ENCODE measurements at places on chromosomes 3 and 15. TPM values are rescaled to one million over a fixed set of nuclear protein-coding genes. Genes with fewer than 3 reads are reported as not detected.

- no peaks in the 10 kb centered on the region for H3K36me3 ChIP-seq
- DNase-seq = no peak
- no peak overlapping the region for H3K4me3 ChIP-seq
- no peak overlapping the region for H3K27ac ChIP-seq
- no peaks in the 10 kb centered on the region for H3K4me1 ChIP-seq
Observed at GRCh38 chr3:55044486-55044885, 116.6 kb upstream of the LRTM1 start.

- H3K4me3 ChIP-seq = no peak overlapping the region
- H3K27me3 ChIP-seq = no peaks in the 10 kb centered on the region
- H3K4me1 ChIP-seq = no peaks in the 10 kb centered on the region
- no peak overlapping the region for H3K27ac ChIP-seq
- H3K36me3 ChIP-seq = no peaks in the 10 kb centered on the region
Observed at GRCh38 chr3:155097009-155097349, 16.9 kb downstream of the MME start.

DNA sequence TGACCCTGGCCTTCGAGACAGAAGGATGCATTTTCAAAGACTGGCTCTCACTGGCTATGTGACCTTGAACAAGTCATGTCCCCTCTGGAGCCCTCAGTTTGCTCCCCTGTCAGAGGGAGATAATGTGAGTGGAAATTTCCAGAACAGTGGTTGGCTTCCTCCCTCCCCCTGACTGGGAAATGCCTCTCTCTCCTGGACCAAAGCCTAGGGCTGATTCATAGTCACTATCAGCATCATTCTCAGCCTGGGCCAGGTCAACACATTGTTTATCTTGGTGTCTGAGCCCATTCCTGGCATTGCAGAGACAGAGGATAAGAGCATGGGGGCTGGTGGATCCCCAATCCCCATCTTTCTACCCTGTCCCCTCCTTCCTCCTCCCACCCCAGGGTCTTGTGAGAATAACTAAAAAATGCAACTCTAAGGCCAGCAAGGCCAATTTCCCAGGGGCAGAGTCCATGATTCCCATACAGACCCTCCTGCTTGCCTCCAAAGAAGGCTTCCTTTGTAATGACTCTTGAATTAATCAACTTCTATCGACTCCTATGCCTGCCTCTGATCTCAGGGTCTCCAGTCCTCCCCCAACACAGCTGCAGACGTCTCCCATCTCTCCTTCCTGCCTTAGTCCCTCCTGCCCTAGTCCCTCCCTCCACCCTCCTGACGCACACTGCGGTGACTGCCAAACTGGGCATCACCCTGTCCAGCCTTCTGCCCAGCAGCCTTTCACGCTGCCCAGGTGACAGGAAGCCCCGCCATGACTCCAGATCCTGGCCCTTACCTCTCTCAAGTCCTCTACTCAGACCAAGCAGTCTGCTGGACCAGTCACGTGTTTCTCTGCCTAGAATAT lies 35.4 kb upstream of the CORO2B start:
- no peaks in the 10 kb centered on the region for H3K27me3 ChIP-seq
- H3K4me1 ChIP-seq = no peaks in the 10 kb centered on the region
- H3K27ac ChIP-seq = no peak overlapping the region
- no peak for DNase-seq
- H3K4me3 ChIP-seq = no peak overlapping the region

DNA sequence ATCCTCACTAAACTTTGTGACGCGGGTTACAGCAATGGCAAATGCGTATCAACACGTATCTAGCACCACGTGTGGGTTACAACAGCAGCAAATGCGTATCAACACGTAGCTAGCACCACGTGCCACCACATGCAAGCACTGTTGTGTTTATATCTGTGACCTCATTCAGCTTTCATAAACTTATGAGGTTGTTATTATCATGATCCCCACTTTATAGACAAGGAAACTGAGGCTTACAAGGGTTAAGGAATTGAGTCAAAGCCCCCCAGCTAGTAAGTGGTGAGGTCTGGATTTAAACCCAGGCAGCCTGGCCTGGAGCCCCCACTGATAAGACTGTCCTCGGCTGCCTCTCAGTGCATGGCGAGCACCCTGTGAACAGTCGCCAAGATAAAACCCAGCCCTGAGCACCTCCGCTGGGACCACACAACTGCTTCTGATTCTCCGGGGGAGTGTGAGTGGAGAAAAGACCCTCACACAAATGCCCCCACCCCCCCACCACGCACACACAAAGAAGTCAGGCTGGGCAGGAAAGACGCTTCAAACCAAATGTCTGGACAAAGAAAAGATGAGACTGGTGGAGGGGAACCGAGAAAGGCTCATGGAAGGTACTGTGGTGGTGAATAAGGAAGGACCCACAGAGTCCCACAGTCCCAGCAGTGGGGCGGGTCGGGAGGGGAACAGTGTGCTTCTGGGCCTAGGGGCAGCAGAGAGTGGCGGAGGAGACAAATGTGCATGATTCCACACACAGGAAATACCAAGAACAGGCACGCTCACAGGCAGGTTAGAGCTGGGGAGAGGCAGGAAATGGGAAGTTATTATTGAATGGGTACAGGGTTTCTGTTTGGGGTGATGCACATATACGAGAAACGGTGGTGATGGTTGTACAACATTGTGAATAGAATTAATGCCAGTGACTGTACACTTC lies 173.4 kb downstream of the XXYLT1 start:
- H3K27ac ChIP-seq = no peak overlapping the region
- H3K36me3 ChIP-seq = no peaks in the 10 kb centered on the region
- H3K27me3 ChIP-seq = no peaks in the 10 kb centered on the region

Gene GTPBP8
- 14.4 TPM for total RNA-seq

Gene LEKR1
- 5.8 TPM for total RNA-seq
